ENCODE measurements at places on chromosomes 11 and 22.
A peak's percentile ranks its signal among the peaks of the same experiment; 100 is the strongest.

DNA sequence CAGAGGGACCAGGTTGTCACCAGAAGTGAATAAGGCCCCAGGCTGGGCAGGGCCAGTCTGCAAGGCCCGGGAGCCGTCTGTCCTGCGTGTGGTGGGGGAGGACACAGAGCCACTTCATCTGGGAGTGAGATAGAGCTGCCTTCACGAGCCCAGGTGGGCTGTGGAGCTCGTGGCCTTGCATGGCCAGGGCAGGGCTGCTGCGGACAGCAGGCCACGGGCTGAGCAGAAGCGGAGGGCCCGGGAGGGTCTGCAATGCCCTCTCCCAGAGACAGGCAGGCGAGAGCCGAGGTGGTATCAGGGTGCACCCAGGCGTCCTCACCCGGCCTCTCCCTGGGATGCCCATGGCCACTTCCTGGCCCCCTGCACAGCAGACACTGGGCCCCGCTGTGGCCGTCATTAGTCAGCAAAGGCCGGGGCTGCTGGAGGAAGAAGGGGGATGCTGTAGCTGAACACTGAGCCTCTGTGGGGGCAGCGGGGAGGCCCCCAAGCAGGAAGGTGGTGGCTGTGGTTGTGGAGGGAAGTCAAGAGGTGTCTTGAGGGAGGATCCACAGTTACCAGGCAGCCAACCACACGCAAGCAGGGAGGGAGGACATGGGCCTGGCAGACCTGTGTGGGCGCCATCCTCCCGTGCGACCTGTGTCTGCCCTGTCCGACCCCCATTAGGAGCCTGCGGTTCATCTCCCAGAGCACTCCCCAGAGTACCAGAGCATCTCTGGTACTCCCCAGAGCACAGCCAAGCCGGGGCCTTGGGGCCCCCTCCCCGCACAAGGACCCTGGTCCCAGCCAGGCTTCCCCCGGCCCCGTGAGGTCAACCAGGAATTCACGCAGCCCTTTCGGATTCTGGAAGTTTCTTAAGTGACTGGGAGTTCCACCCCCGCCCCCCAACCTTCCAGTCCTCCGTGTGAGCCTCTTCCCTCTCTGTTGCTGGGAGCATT is 1109.5 kb downstream of the BRD1 start:
- DNase-seq: no peak

DNA sequence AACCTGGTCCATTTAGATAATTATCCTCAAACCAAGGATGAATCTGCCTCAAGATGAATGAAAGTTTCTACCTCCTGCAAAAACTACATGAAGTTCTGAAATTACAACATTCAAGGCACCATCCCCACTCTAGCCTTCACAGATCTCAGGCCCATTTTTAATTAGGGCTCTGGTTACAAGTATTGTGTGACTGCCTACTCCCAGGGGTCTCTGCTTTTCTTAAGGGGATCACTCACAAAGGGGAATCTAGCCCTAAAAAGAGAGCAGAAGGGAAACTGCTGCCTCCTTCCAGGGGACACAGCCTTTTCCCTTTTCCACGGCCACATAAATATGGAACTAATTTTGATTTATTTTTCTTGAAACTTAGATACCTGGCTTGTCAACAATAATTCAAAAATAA is 17.4 kb upstream of the TMEM135 start:
- no peak for DNase-seq

GRCh38 chr11:88340366-88340935 is 2.9 kb upstream of the CTSC start:
- no peak for DNase-seq

- DNase-seq: no peak
Measured at GRCh38 chr11:123799438-123799837, 6.7 kb downstream of the OR6M1 start.

- DNase-seq: no peak
Measured at GRCh38 chr11:102085864-102086551, 24.2 kb upstream of the YAP1 start.

- no peak for DNase-seq
Measured at GRCh38 chr22:48568736-48569330, 1258.8 kb downstream of the BRD1 start.

GRCh38 chr22:49930596-49931412 is 12.4 kb downstream of the CRELD2 start:
- no peak for DNase-seq

DNA sequence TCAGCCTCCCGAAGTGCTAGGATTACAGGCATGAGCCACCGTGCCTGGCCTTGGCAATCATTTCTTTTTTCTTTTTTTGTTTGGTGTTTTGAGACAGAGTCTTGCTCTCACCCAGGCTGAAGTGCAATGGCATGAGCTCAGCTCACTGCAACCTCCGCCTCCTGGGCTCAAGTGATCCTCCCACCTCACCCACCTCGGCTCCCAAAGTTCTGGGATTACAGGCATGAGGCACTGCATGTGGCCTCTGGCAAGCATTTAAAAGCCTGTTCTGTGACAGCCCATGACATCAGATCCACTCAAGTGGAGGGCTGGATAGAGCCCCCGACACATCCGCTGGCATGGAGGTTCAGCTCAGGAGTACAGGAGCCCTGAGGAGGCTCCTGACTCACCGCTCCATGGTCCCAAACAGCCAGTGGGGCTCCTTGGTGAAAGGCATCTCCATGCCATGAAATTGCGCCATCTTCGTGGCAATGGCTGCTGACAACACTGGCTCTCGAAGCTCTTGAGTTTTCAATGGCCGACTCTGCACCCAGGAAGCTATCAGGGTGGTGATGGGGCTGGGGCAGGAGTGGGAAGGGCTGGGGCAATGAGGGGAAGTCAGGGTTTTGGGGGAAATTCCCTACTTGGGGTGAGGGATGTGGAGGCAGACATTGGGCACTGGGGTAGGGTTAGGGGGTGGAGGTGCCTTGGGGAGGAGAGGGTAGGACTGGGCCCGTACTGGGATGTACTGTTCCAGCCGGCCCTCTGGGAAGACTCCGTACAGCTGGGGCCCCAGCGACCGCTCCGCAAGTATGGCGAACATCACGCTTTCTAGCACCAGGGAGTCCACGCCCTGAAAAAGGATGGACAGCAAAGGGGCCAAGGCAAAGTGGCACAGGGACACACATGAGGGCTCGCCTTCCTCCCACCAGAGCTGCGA is 1.4 kb downstream of the CHKB start:
- DNase-seq: no peak

GRCh38 chr11:133916784-133917440 is 39.9 kb downstream of the IGSF9B start:
- no peak for DNase-seq

DNA sequence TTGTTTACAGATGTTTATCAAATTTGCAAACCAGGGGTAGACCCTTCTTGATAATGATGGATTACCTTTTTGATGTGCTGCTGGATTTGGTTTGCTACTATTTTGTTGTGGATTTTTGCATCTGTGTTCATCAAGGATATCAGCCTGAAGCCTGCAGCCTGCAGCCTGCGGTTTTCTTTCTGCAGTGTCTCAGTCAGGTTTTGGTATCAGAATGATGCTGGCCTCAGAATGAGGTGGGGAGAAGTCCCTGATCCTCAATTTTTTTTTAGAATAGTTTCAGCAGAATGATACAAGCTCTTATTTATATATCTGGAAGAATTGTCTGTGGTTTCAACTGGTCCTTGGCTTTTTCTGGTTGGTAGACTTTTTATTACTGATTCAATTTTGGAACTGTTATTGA is 19.7 kb upstream of the RAB38 start:
- no peak for DNase-seq

GRCh38 chr22:26658671-26659478 is 1.5 kb downstream of the MIAT start:
- peak; percentile 50 for DNase-seq

DNA sequence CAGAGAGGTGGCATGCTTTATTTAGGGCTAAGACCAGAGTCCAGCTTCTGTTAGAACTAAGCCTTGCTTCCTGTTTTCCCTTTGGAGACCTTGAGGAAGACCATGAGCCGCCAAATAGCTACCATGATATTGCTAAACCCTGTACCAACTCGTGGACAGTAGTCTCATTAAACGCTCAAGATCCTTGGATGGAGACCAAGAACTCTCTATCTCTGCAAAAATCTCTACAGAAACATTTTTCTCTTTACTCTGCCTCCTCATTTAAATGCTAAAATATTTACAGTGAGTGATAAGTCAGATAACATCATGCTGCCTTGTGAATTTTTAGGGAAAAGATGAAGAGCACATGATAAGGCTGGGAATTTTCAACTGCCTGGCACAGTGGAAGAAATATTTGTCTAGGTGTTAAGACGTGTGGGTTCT is 197.8 kb downstream of the MAML2 start:
- no peak for DNase-seq

DNA sequence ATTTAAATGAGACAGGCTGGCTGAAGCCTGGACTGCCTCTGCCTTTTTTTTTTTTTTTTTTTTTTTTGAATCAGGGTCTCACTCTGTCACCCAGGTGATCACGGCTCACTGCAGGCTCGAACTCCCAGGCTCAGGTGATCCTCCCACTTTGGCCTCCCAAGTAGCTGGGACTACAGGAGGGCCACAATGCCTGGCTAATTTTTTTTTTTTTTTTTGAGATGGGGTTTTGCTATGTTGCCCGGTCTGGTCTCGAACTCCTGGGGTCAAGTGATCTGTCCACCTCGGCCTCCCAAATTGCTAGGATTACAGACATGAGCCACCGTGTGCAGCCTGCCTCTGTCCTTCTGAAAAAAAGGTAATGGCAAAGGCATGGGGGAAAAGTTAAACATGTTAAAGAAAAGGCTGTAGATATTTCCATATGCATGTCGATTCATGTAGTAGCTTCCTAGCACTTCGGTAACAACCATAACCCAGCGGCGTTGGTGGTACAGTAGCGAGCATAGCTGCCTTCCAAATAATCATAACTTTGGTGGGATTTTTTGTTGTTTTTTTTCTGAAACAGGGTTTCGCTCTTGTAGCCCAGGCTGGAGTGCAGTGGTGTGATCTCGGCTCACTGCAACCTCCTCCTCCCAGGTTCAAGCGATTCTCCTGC is 48.8 kb downstream of the MCHR1 start:
- no peak for DNase-seq

GRCh38 chr11:19723572-19724342 is 11.1 kb downstream of the NAV2 start:
- DNase-seq: no peak

- DNase-seq: no peak
Measured at GRCh38 chr11:36790526-36790925, 192.5 kb upstream of the RAG2 start.

GRCh38 chr11:123306531-123306930 is 111.5 kb upstream of the CLMP start:
- DNase-seq: no peak

GRCh38 chr11:118881228-118881627 is 2.5 kb upstream of the CXCR5 start:
- no peak for DNase-seq

GRCh38 chr11:93570759-93571413 is 27.7 kb upstream of the SMCO4 start:
- no peak for DNase-seq

DNA sequence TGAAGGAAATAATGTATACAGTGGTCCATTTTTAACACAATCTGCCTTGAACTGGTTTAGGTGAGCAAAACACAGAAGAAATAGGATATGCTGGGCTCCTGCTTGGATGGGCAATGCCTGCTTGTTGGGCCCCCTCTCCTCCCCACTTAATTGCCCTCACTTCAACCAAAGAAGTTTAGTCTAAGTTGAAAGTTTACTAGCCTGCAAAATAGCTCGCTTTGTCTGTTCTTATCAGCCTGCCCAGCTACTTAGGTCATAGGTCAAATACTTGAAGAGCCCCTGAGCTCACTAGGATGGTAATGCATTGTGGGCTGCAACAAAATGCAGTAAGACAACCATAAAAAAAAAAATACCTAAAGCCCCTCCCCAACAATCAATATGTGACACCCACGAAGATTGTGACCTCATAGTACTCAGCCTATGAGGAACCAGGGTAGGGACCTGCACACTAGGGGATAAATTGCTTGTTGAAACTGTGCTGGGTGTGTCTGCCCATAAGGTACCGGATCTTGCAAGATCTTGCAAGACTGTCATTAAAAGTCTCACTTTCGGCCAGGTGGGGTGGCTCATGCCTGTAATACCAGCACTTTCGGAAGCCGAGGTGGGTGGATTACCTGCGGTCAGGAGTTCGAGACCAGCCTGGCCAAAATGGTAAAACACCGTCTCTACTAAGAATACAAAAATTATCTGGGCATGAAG is 10.9 kb downstream of the DRICH1 start:
- no peak for DNase-seq

DNA sequence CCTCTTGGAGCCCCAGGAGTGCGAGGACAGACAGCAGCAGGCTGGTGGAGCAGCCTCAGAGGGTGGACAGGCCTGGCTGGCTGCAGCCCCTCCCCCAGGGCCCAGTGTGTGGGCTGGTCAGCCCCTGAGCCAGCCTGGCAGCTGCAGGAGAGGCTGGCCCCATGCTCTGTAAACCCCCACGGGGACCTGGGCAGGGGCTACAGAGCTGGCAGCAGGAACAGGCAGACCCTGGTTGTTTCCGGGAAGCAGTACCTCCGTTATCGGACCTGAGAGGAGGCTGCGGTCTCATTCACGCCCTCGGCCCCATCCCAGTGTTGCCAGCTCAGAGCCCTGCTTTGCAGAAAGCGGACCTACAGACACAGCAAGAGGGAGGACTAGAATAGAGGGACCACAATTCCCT is 38.5 kb upstream of the COMT start:
- DNase-seq: no peak

- DNase-seq: no peak
Measured at GRCh38 chr11:68704887-68705286, 20.5 kb downstream of the GAL start.
